ENCODE measurements at places on chromosomes 1 and 21.

- DNase-seq = no peak
Measured at GRCh38 chr1:55612988-55613387, 397.8 kb upstream of the USP24 start.

DNA sequence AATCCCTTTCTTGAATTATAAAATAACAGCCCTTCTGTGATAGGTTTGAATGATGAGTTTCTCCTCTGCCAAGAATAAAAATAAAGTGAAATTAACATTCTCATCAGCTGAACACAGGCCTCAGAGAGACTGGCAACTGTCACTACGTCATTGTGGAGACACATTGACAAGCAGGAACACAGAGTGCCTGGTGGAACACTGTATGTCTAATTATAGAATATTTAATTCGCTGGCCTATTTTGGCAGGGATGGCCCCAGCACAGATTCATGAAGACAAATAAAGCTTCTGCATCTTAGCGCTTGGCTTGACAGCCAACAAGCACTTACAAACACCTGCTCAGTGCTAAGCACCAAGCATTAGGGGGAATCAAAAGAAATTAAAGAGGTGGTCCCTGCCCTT lies 52.0 kb upstream of the SMYD2 start:
- no peak for DNase-seq

- no peak for DNase-seq
Measured at GRCh38 chr1:47688461-47689296, 250.8 kb downstream of the FOXD2 start.

GRCh38 chr1:214319938-214320337 lies 39.0 kb downstream of the SMYD2 start:
- DNase-seq = no peak

DNA sequence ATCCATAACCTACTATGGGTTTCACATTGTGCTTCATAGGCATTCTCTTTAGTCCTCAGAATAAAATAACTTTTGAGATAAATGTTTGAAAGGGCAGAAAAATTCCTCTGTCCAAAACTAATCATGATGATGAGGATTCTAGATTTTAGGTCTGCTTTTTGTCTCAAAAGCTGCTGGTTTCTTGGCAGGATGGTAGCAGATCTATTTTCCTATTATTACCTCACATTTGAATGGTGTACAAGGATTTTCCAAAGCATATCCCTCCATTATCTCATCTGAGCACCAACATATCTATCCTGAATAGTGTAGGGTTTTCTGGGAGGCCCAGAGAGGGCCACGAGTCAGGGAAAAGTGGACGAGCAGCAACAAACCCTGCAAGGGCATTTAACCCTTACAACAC lies 201.9 kb downstream of the PLPP3 start:
- DNase-seq = no peak

- DNase-seq = peak; percentile 79
Measured at GRCh38 chr1:56644919-56645676, at the start of gene PRKAA2. TSS of gene PRKAA2 (plus strand) at chr1:56645314. CDS start at chr1:56645388, 74 bp downstream.

- DNase-seq = no peak
Measured at GRCh38 chr1:244097523-244098405, 46.7 kb downstream of the ZBTB18 start.

DNA sequence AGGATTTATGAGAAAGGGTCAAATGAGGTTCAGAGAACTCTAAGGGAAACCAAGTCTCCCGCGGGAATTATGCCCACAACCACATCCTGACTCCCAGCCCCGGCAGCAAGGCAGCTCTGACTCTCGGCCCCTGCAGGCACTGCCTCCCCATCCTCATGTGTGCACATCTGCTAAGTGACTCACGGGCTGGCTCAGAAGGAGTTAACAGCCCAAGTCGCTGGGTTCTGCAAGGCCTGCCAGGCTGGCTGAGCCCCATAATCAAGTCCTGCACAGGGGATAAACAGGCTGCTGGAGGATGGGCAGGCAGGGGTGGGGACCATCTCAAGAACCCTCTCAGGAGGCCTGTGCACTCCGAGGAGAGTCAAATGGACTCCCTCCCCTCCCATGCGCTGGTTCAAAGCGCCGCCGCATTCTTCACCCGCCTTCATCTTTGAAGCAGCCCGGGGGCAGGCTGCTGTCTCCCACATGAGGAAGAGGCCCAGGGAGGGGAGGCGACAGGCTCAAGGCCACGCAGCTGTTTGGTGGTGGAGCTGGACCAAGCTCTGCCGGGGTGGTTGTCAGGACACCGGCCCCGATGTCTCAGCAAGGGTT lies 344.3 kb downstream of the MATN1 start:
- DNase-seq = no peak

DNA sequence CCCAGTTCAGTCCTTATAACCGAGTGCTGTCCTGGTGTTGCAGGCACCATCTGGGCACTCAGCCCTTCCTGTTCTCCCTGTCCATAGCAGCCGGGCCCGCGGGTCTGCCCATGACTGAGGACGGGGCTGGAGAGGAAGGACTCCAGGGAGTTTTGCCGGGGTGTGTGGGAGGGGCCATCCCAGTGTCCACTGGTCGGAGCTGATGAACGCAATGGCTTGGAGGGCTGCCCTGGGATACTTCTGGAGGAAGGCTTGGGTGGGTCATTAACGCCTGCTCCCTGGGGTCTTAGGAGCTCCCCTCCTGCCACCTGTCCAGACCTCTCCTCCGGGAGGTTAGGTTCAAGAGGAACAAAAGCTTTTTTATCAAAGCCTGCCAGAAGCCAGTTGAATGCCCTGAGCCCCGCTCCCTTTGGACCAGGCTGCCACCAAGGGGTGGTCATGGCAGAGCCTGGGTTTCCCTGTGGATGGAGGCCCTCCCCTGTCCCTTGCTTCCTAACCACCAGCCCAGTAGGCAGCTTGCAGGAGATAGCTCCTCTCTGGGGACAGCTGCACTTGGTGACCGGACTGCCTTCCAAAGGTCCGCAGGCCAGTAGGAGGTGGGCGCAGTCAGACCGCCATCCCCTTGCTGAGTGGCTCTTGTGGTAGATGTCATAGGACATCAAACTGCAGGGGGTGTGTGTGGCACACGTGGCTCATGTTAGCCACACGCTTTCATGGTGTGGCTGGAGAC lies 61.3 kb downstream of the TRIM11 start:
- DNase-seq = no peak

- DNase-seq = no peak
Measured at GRCh38 chr1:94806441-94806871, 13.7 kb upstream of the SLC44A3 start.

GRCh38 chr1:32068957-32069588 lies 3.7 kb upstream of the TMEM39B start:
- no peak for DNase-seq

GRCh38 chr1:165397944-165398343 lies 41.4 kb upstream of the LMX1A start:
- DNase-seq = no peak

DNA sequence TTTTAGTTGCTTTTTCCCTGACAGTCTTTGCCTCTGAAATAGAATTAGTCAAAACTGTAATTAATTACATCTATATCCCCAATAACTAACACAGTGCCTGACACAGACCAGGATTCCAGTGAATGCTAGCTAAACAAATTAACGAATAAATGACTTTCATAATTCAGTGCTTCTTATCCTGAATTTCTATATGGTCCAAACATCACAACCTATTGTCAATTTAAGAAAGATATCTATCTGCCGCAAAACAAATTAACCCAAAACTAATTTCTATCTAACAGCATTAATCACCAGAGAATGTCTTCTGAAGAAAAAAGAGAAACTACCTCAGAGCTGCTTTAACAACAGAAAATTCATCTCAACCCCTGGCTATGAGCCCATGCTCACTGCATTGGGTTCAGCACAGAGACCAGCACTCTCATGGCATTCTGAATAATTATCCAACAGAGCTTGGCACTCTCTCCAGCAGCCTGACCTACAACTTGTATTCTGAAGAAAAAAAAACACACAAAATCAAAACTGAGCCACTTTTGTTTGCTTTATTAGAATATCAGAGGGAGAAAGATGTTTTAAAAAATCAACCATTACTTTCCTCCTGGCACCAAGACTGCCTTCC lies 547.3 kb upstream of the BEND5 start:
- no peak for DNase-seq

DNA sequence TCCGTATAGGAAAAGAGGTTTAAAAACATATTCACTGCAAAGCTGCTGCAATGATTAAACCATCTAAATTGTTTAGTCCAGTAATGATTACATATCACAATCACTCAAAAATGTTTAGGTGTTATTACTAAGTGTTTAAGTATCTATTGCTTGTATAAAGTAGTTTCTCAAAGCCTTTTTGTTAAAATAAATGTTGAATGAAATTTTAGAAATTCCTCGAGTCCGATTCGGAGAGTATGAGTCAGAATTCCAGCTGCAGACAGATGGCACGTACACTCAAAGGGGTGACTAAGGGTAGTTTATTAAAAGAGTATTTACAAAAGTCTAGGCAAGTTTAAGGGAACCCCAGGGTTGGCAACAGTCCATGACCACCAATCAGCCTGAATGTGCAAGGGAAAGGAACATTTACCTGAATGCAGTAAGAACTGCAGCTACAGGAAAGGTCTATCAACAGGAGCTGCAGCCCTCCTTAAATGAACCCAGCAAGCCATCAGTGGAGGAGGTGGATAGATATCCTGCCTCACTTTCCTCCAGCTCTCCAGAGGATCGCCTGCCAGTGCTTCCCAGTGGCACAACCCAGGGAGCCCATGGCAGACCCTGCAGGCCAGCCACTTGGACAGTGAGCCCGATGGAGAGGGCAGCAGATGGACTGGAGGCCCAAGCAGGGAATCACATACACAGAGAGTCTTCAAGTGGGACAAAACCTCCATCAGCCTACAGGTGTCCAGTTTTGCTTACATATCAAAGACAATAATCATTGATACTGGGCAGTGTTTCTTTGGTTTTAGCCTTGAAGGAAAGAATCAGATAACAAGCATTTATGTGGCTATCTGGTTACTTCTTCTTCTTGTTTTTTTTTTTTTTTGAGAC lies 92.1 kb upstream of the SLC44A3 start:
- no peak for DNase-seq

GRCh38 chr1:89364954-89365550 lies 1.2 kb downstream of the GBP6 start:
- DNase-seq = no peak
